GM04504 (cell line): ENCODE measurements at places on chromosomes 4 and X.

- no peak for DNase-seq
These were observed 121.2 kb downstream of the AFAP1 start for GRCh38 chr4:7818399-7818911.

DNA sequence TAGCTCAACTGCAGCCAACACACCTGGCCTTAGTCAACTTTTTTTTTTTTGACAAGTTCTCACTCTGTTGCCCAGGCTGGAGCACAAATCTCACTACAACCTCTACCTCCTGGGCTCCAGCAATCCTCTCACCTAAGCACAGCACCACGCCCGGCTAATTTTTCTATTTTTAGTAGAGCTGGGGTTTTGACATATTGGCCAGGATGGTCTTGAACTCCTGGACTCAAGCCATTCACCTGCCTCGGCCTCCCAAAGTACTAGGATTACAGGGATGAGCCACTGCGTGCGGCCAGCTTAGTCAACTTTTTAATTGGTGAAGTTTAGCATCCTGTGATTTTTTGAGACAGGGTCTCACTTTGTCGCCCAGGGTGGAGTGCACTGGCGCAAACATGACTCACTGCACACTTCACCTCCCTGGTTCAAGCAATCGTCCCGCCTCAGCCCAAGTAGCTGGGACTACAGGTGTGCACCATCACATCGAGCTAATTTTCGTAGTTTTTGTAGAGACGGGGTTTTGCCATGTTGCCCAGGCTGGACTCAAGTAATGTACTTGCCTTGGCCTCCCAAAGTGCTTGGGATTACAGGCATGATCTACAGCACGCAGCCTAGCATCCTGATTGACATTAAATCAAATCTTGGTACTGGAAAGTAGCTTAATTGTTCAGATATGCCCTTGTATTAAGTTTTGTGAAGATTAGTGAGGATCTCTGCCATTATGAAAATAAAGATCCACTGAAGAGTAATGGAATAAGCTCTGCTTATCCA lies 8.3 kb downstream of the HNRNPDL start:
- DNase-seq = no peak

GRCh38 chr4:335515-335914 lies 2.1 kb upstream of the ZNF141 start:
- DNase-seq = no peak

GRCh38 chr4:166991006-166991561 lies 243.2 kb downstream of the SPOCK3 start:
- no peak for DNase-seq

GRCh38 chr4:139668036-139668435 lies 2.4 kb downstream of the MGST2 start:
- no peak for DNase-seq

- DNase-seq = no peak
These were observed 10.4 kb downstream of the SH3KBP1 start for GRCh38 chrX:19876962-19877361.

DNA sequence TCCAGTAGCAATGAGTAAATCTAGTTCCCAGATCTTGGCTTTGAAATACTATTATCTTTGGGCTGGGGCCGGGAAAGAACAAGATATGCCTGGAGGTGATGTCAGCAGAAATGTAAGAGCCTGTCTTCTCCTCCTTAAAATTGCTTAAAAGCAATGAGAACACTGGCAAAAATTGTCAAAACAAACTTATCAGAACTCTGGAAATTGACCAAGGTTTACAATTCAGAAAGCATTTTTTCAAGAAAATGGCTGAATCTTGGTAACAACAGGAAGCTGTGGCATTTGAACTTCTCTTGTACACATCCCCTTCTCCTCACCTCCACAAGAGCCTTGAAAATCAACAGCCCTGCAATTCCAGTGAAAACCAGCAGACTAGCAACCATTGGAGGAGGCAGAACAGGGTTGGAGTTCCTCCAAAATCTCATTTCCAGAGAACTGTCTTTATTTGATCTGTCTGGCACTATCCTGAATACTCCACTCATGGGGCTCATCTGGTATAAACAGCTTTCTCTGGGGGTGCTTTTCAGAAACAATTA lies 13.5 kb downstream of the TIMP1 start:
- no peak for DNase-seq

GRCh38 chr4:107444-108429 lies 16.6 kb upstream of the ZNF718 start:
- DNase-seq = no peak

- no peak for DNase-seq
These were observed 22.4 kb downstream of the HPRT1 start for GRCh38 chrX:134482371-134482770.

DNA sequence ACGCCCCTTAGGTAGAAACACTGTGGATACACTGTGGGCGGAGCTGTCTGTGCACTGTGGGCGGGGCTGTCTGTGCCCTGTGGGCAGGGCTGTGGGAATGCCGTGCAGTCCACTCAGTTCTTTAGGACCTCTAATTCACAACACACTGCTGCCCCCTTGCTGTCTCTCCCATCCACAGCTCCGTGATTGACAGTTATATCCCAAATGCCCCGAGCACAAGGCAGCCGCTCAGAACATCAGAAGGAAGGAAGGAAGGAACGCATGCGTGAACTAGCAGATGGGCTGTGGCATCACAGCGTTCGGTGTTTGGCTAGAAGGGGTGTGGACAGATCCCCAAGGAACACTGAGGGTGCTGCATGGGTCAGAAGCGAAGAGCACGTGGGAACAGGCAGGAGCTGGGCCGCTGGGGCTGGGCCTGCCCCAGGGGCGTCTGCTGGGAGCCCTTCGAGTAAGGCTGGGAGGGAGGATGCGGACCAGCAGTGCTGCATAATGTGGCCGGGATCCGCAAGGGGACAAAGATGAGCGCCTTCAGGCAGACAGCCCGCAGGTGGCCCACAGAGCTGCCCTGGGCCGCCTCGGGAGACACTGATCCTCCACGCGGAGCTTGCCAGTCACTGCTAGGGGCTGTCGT lies 29.8 kb downstream of the ACOX3 start:
- DNase-seq = no peak

GRCh38 chrX:48890296-48890925 lies 7.2 kb downstream of the TIMM17B start:
- no peak for DNase-seq

- no peak for DNase-seq
These were observed 14.9 kb upstream of the PPEF1 start for GRCh38 chrX:18692541-18692940.

GRCh38 chr4:34412233-34412632 lies 1832.1 kb downstream of the ARAP2 start:
- DNase-seq = no peak

DNA sequence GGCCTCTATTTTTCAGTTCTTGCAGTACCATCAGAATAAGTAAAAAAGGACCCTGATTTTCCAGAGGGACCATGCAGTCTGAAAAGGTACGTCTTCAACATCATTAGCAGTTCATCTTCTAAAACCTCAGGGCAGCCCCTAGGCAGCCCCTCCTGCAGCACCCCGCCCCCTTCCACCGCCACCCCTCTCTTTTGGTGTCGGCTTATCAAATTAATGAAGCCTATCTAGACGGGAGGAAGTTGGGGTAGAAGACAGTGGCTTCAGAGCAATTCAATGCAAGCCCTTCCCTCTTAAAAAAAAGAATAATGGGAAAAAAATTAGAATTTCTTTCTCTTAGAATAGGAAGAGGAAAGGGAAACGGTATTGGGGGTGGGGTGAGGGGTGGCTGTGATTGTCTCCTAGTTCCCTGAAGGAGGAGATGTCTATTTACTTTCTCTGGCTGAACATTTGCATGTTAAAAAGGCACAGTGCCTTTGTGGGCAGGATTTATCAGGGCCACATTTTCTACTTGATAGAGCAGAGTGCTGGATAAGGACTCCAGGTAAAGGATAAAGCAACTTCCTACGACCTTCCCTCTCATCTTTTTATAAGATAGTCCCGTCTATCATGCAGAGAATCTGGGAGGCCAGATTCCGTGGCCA lies 159.4 kb downstream of the MGST2 start:
- DNase-seq = no peak

GRCh38 chrX:71573590-71573989 lies 4.6 kb upstream of the GCNA start:
- no peak for DNase-seq

DNA sequence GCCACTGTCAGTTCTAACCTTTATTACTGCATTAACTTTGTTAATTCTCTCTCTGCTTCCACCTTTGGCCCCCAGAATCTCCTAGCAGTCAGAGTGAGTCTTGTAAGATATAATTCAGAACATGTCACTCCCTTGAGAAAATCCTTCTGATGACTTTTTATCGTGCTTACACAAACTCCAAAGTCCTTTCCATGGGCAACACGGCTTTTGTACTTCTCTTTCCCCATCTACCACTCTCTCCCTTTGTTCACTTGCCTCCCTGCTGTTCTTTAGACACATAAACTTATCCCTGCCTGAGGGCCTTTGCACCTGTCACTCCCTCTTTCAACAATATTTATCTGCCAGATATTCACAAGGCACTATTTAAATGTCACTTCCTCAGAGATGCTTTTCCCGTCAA lies 64.8 kb downstream of the MAOB start:
- DNase-seq = no peak

GRCh38 chr4:37879365-37879764 lies 11.5 kb upstream of the TBC1D1 start:
- DNase-seq = no peak

DNA sequence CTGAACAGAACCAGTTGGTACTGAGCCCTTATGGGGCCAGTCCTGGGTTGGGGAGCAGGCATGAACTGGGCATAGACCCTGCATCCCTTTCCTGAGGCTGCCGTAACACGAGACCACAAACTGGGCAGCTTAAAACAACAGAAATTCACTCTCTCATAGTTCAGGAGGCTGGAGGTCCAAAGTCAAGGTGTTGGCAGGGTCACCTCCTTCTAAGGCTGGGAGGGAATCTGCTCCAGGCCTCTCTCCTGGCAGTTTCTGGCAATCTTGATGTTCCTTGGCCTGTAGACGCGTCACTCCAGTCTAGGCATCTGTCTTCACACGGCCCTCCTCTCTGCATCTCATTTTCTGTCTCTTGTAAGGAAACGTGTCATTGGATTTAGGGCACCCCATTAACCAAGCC lies 19.8 kb upstream of the SORCS2 start:
- DNase-seq = no peak

DNA sequence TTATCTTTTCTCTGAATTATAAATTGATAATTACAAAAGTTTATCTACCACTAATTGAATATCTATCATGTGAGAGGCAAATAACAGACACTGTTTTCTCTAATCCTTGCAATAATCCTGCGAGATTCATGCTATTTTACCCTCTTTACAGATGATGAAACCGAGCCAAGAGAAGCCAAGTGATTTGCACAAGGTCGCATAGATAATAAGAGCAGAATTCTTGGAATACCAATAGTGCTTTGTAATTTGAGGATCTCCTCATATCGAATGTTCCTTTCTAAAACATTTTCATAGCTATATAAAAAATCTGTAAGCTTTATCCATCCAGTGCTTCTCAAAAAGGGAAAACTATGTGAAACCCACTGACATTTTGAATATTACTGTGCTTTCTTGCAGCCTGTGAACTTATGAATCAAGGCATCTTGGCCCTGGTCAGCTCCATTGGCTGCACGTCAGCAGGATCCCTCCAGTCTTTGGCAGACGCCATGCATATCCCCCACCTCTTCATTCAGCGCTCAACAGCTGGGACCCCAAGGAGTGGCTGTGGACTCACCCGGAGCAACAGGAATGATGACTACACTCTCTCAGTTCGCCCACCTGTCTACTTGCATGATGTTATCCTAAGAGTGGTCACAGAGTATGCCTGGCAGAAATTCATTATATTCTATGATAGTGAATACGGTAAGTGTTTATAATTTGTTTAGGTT lies 743.8 kb upstream of the ATOH1 start:
- DNase-seq = no peak

GRCh38 chr4:125728568-125728967 lies 413.8 kb downstream of the FAT4 start:
- peak; percentile 80 for DNase-seq

DNA sequence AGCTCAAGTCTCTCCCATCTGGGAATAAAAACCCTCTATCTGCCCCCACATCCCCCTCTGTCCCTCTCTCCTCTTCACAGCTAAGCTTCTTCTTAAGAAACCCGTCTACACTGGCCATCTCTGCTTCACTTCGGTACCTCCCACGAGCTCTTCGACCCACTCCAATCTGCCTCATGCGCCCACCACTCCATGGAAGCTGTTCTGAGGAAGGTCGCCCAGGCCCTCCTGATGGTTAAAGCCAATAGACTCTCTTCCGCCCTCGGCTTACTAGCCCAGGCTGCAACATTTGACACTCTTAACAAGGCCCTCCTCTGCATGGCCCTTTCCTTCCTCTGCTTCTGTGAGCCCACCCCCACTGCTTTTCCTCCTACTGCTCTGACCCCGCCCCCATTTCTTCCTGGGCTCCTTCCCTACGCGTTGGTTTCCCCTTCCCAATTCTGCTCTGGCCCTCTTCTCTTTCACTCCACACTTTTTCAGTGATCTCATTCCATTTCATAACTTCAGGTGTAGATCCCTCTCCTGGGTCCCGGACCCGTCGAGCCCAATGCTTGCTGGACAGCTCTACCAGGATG lies 11.8 kb downstream of the IQSEC2 start:
- DNase-seq = no peak

GRCh38 chr4:42396752-42397634 lies at the start of gene SHISA3:
SHISA3 (plus strand) TSS chr4:42397488; CDS start chr4:42398057, 569 bp downstream.
- DNase-seq = no peak

- DNase-seq = peak; percentile 31
These were observed 70.2 kb upstream of the BRWD3 start for GRCh38 chrX:80879916-80880315.

DNA sequence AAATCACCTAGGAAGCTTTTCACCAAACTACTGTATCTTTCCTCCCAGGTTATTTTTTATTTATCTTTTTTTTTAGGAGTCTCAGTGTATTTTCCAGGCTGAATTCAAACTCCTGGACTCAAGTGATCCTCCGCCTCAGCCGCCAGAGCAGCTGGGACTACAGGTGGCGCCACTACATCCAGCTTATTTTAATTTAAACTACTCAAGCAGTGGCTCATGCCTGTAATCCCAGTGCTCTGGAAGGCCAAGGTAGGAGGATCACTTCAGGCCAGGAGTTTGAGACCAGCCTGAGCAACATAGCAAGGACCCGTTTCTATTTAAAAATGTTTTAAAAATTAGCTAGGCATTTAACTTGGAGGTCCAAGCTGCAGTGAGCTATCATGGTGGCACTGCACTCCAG lies 37.8 kb downstream of the LEF1 start:
- no peak for DNase-seq

GRCh38 chr4:36281384-36282106 lies at the start of gene DTHD1:
DTHD1 (plus strand) TSS chr4:36281616; CDS start chr4:36281759, 143 bp downstream.
- no peak for DNase-seq

DNA sequence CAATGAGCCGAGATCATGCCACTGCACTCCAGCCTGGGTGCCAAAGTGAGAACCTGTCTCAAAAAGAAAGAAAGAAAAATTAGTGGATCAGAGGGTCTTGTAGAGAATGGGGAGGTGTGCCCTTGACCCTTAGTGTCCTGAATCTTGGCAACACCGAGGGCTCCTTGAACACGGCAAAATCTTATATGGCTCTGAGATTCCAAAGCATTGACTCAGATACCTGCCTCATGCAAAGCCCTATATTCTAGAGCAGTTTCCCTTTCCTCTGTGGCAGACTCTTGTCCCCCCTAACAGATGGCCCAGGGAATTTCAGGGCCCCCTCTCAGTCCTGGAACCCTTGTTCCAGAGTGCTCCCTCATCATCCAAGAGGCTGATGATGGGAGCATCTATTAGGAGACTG lies 6.8 kb downstream of the CLDN2 start:
- DNase-seq = no peak

GRCh38 chrX:10152086-10152485 lies 4.7 kb upstream of the CLCN4 start:
- no peak for DNase-seq

- DNase-seq = peak; percentile 64
These were observed 57.1 kb downstream of the RELL1 start for GRCh38 chr4:37628977-37629609.

GRCh38 chr4:165079476-165079875 lies 25.8 kb downstream of the TRIM75 start:
- no peak for DNase-seq

GRCh38 chrX:17442898-17443297 lies 67.9 kb downstream of the NHS start:
- no peak for DNase-seq
